ENCODE measurements at places on chromosomes 6 and 20.

GRCh38 chr6:3620937-3621336 lies 130.6 kb downstream of the PXDC1 start:
- DNase-seq, result no peak

DNA sequence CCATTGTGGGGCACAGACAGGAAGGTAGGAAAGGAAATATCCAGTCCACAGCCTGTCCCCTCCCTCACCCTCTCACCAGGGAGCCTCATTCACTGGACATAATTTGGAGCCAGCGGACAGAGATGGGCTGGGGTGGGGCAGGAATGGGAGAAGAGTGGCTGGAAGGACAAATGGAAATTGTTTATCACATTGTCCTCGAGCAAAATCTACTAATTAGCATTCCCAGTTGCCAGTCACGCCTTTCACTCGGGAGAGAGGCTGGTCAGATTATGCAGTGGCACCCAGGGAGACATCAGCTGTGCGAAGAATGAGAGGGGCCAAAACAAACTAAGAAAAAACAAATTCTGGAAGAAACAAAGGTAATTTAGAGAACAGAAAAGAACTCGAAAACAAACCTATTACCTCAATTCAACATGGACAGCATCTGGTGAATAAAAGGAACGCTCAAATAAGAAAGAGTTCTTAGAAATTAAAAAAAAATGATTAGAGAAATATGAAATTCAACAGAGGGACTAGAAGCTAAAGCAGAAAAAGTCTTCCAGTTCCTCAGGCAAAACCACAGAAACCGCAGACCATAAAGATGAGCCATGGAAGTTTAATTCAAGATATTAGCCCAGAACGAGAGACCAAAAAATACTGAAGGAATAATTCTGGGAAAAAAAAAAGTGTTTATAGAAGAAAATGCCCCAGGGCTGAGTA lies 108.5 kb upstream of the RALGAPA2 start:
- DNase-seq, result no peak

GRCh38 chr6:41693281-41694240 lies 41.8 kb downstream of the TFEB start:
- no peak for DNase-seq

GRCh38 chr6:111205502-111205901 lies 118.2 kb downstream of the SLC16A10 start:
- DNase-seq, result no peak

- no peak for DNase-seq
Measured at GRCh38 chr6:169895926-169896761, 144.7 kb downstream of the ERMARD start.

GRCh38 chr20:48042628-48043027 lies 257.3 kb upstream of the SULF2 start:
- DNase-seq, result no peak

GRCh38 chr6:123509112-123509511 lies 127.6 kb downstream of the TRDN start:
- DNase-seq, result no peak

GRCh38 chr6:122663981-122664380 lies 53.8 kb downstream of the PKIB start:
- DNase-seq, result no peak

DNA sequence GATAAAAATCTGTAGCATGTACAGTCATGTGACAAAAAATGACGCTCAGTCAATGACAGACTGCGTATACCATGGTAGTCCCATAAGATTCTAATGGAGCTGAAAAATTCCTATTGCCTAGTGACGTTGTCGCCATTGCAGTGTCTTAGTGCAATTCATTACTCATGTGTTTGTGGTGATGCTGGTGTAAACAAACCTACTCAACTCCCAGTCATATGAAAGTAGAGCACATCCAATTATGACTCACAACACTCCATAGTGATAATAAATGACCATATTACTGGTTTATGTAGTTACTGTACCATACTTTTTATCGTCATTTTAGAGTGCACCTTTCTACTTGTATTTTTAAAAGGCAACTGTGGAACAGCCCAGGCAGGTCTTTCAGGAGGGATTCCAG lies 45.0 kb downstream of the TFAP2A start:
- DNase-seq, result no peak

DNA sequence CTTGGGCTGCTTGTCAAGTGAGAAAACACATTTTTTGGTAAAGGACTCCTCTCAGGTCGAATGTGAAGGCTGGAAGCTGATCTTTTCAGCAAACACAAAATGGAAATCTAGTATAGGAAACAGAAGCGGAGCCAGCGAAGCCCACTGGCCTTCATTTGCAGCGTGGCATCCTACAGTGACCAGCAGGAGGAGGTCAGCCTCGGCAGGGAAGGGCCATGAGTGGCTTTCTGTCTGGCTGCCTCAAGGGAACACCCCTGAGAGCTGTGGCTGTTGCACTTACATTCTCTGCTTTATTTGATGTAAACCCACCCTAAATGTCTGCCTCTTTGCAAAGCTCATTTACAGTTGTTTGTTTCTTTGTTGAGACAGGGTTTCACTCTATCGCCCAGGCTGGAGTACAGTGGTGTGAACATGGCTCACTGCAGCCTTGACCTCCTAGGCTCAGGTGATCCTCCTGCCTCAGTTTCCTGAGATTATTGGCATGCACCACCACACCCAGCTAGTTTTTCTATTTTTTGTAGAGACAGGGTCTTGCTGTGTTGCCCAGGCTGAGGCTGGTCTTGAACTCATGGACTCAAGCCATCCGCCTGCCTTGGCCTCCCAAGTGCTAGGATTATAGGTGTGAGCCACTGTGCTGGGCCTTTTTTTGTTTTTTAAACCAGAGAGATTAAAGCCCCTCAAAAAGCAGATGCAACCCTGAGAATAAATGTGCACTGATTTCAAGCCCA lies 322.0 kb upstream of the SOX4 start:
- DNase-seq, result no peak

All from mesothelial cell of epicardium (in vitro differentiated cells).